Heart right ventricle (tissue), 16 donors: ENCODE measurements at places on chromosomes 5 and 9.

- no peaks in the 10 kb centered on the region for H3K4me1 ChIP-seq
- H3K4me3 ChIP-seq, result no peak overlapping the region
- DNase-seq, result no peak
- no peaks in the 10 kb centered on the region for H3K27me3 ChIP-seq
- H3K36me3 ChIP-seq, result no peaks in the 10 kb centered on the region
- no peak overlapping the region for H3K27ac ChIP-seq
Observed at GRCh38 chr5:67259548-67260215, 63.1 kb upstream of the CD180 start.

DNA sequence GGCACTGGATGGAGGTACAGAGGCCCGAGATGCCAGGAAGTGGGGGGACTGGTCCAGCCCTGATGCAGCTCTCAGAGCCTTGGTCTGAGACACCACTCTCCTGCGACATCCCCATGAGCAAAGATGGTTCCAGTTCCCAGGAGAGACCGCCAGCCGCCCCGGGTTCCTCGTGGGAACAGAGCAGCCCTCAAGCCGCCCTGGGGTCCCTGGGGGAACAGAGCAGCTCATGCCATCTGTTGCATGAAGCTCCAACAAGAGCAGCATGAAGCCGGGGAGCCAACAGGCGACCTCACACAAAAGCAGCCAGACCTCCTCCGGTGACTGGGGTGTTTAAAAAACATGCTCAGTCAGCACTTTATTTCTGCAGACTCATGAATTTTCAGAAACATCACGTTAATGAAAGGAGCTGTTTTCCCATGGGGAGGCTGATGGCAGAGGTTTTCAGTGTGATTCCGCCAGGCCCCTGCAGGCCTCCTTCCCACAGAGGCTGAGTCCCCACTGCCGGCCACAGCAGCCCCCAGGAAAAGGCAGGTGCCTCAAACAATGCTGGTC is 6.2 kb downstream of the SLC6A18 start:
- no peak for DNase-seq
- H3K4me3 ChIP-seq, result no peak overlapping the region
- H3K4me1 ChIP-seq, result no peaks in the 10 kb centered on the region
- no peak overlapping the region for H3K27ac ChIP-seq
- no peaks in the 10 kb centered on the region for H3K27me3 ChIP-seq

DNA sequence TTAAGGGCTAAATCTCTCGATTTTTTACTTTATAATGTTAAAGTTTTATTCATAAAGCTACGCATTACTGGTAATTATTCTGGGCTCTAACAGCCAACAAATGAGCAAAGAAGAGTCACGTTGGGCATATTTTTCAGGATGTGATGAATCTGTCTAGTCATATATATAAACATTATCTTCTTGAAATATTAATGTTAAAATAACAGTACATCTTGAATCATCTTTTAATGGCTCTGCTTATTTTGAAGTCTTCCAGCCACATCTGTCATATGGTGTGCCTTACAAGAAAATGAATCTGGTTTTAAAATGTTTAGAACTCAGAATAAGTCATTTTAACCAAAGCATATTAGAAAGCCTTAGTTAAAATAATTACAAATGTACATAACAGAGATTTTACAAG is 96.9 kb downstream of the CWC27 start:
- H3K4me3 ChIP-seq, result no peak overlapping the region
- no peak for DNase-seq
- no peak overlapping the region for H3K27ac ChIP-seq
- H3K4me1 ChIP-seq, result no peaks in the 10 kb centered on the region

GRCh38 chr5:105508519-105508918 is 1945.9 kb upstream of the NUDT12 start:
- no peak overlapping the region for H3K27ac ChIP-seq
- no peaks in the 10 kb centered on the region for H3K36me3 ChIP-seq
- DNase-seq, result no peak
- no peaks in the 10 kb centered on the region for H3K4me1 ChIP-seq
- H3K27me3 ChIP-seq, result no peaks in the 10 kb centered on the region

- no peak for DNase-seq
- H3K27ac ChIP-seq, result no peak overlapping the region
- H3K27me3 ChIP-seq, result no peaks in the 10 kb centered on the region
- H3K4me1 ChIP-seq, result no peaks in the 10 kb centered on the region
- no peak overlapping the region for H3K4me3 ChIP-seq
Observed at GRCh38 chr9:131049829-131050715, 41.1 kb downstream of the LAMC3 start.

DNA sequence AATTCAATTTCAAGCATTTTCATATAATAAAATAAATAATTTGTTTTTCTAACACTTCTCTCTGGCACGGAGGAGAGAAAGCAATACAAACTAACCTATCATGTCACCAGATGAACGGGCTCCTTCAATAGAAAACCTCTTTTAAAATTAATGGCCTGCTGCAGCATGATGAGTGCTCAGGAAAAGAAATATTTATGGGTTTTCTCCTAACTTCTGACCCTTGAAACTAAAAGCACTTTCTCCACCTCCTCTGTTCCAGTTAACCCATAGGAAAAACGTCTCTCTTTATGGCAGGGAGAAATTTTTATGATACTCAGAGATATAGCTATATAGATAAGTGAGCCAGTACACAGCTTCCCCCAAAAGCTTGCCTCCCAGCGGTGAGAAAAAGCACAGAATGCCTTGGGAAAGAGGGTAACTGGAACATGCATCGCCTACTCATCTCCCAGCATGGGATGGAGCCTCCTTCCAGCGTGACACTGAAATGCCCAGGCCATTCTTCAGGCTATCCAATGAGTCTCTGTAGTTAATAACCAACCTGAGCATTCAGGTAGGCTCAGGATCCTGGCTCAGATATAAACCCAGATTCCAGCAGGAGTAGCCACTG is 963.0 kb upstream of the DMAC1 start:
- H3K4me3 ChIP-seq, result no peak overlapping the region
- DNase-seq, result no peak
- no peaks in the 10 kb centered on the region for H3K4me1 ChIP-seq
- H3K27me3 ChIP-seq, result no peaks in the 10 kb centered on the region
- H3K36me3 ChIP-seq, result no peaks in the 10 kb centered on the region

DNA sequence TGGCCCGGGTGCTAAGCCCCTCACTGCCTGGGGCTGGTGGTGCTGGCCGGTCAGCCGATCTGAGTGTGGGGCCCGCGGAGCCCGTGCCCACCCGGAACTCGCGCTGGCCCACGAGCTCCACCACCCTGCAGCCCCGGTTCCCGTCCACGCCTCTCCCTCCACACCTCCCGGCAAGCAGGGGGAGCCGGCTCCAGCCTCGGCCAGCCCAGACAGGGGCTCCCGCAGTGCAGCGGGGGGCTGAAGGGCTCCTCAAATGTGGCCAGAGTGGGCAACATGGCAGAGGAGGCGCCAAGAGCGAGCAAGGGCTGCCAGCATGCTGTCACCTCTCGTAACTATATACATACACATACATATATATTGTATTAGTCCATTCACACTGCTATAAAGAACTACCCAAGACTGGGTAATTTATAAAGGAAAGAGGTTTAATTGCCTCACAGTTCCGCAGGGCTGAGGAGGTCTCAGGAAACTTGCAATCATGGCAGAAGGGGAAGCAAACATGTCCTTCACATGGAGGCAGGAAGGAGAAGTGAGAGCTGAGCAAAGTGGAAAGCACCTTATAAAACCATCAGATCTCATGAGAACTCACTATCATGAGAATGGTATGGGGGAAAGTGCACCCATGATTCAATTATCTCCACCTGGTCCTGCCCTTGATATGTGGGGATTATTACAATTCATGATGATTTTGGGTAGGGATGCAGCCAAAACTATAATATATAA is 56.8 kb downstream of the LIX1 start:
- H3K4me1 ChIP-seq, result no peaks in the 10 kb centered on the region
- no peaks in the 10 kb centered on the region for H3K27me3 ChIP-seq
- DNase-seq, result no peak

- no peaks in the 10 kb centered on the region for H3K27me3 ChIP-seq
- no peaks in the 10 kb centered on the region for H3K4me1 ChIP-seq
- no peak for DNase-seq
- no peak overlapping the region for H3K27ac ChIP-seq
- no peak overlapping the region for H3K4me3 ChIP-seq
Observed at GRCh38 chr9:36100532-36100931, 36.0 kb upstream of the GLIPR2 start.

GRCh38 chr5:77936365-77936693 is 160.2 kb upstream of the TBCA start:
- peaks cover 55% of the 10 kb centered on the region for H3K27me3 ChIP-seq
- H3K4me3 ChIP-seq, result no peak overlapping the region
- peaks cover 3% of the 10 kb centered on the region for H3K4me1 ChIP-seq
- no peaks in the 10 kb centered on the region for H3K36me3 ChIP-seq
- no peak for DNase-seq
- no peak overlapping the region for H3K27ac ChIP-seq

GRCh38 chr9:12904261-12905000 is 129.6 kb downstream of the LURAP1L start:
- H3K4me3 ChIP-seq, result no peak overlapping the region
- no peak overlapping the region for H3K27ac ChIP-seq
- H3K4me1 ChIP-seq, result no peaks in the 10 kb centered on the region
- no peaks in the 10 kb centered on the region for H3K27me3 ChIP-seq
- no peaks in the 10 kb centered on the region for H3K36me3 ChIP-seq

DNA sequence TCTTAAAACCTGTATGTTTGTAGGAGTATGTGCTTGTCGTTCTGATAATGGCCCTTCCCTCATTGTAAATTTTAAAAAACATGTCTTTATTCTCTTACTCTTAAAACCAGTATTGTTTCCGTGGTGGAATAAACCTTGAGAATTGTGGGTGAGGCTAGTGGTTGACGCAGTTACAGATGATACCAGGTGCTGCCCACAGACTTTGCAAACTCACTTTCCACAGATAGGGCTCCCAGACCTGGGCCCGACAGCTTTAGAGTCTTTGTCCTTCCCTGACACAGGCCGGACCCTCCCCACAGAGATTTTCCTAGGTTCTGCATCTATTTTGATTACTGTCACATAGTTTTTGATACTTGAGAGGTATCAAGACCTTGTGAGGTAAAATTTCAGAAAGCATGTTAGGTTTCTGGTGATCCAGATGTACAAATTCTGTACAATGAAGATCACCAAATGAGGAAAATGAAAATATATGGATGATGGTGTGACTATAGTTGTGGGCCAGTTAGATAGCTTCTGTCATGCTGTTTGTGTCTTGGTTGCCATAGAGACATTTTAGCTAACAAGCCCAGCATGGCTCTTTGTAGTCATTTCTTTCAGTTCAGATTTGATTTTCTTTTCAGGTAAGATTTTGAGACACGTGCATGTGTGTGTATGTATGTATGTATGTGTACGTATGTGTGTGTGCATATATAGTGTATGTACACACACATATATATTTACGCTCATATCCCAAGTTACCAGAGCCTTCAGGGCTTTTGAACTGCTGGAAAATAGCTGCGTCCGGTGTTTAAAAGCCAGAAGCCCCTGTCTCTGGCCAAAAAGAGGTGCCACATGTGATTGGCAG is 33.8 kb downstream of the DMRT1 start:
- no peaks in the 10 kb centered on the region for H3K36me3 ChIP-seq
- peaks cover 23% of the 10 kb centered on the region for H3K27me3 ChIP-seq
- no peak overlapping the region for H3K4me3 ChIP-seq
- DNase-seq, result no peak
- H3K27ac ChIP-seq, result no peak overlapping the region
- H3K4me1 ChIP-seq, result no peaks in the 10 kb centered on the region

- peaks cover 4% of the 10 kb centered on the region for H3K27me3 ChIP-seq
- H3K4me3 ChIP-seq, result no peak overlapping the region
- DNase-seq, result no peak
- H3K27ac ChIP-seq, result no peak overlapping the region
Observed at GRCh38 chr9:134886413-134886913, 5.9 kb downstream of the FCN2 start.

DNA sequence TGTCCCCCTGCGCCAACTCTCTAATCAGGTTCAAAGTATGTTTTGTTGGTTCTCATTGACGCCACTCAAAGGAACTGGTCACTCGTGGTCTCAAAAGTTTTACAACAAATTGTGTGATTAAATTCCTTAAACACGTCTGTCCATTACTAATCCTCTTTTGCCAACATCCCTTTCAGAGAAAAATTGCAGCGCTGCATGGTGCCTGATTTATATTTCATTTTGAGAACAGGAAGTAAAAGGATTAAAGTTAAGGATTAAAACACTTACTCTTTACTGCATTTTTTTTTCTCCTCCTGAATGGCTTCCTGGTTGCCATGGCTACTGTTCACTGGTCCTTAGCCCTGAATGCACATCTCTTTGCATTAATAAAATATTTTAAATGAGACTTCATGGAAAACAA is 383.5 kb downstream of the GLIS3 start:
- no peak overlapping the region for H3K4me3 ChIP-seq
- no peak overlapping the region for H3K27ac ChIP-seq
- no peak for DNase-seq
- H3K27me3 ChIP-seq, result no peaks in the 10 kb centered on the region
- H3K36me3 ChIP-seq, result no peaks in the 10 kb centered on the region

GRCh38 chr5:67465537-67466207 is 269.1 kb upstream of the CD180 start:
- H3K4me3 ChIP-seq, result no peak overlapping the region
- DNase-seq, result no peak
- H3K36me3 ChIP-seq, result no peaks in the 10 kb centered on the region
- H3K27me3 ChIP-seq, result no peaks in the 10 kb centered on the region
- H3K27ac ChIP-seq, result no peak overlapping the region

DNA sequence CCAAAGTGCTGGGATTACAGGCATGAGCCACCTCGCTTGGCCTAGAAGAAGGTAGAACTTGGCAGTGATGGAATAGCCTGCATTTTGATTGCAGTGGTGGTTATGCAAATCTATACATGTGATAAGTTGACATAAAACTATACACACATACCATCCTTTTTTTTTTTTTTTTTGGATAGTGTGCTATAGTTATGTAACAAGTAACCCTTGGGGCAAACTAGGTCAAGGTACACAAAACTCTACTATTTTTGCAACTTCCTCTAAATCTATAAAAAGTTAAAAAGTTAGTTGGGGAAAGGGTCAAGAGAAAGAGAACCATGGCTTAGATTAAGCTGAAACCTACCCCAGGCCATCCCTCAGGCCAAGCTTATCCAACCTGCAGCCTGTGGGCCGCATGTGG is 11.1 kb downstream of the TRIM14 start:
- no peaks in the 10 kb centered on the region for H3K4me1 ChIP-seq
- no peak overlapping the region for H3K4me3 ChIP-seq
- H3K27ac ChIP-seq, result no peak overlapping the region
- H3K27me3 ChIP-seq, result no peaks in the 10 kb centered on the region
- DNase-seq, result no peak

DNA sequence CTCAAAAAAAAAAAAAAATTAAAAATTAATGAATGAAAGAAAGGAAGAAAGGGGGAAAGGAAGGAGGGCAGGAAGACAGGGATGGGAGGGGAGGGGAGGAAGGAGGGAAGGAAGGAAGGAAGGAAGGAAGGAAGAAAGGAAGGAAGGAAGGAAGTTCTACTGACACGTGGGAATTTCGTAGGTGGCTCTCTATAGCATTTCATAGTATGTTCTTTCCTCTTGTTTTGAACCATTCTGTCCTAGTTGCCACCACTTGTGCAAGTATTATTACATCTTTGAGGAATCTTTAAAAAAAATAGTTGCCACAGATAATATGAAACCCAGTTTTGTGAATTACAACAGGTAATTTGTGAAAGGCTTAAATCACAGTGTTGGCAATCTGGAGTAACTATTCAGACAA is 253.8 kb downstream of the BNC2 start:
- no peak for DNase-seq
- no peak overlapping the region for H3K27ac ChIP-seq
- no peaks in the 10 kb centered on the region for H3K36me3 ChIP-seq
- H3K27me3 ChIP-seq, result no peaks in the 10 kb centered on the region
